ENCODE measurements at places on chromosomes 12 and 14. TPM values are rescaled to one million over a fixed set of nuclear protein-coding genes. Genes with fewer than 3 reads are reported as not detected.

CCDC197 gene
- total RNA-seq, result not detected

UBE2N gene
- total RNA-seq, result 53.0 TPM

ASB8 gene
- 14.2 TPM for total RNA-seq

GRIP1 gene
- not detected for total RNA-seq

ZNF140 gene
- 36.0 TPM for total RNA-seq

CLECL1 gene
- not detected for total RNA-seq

TCTN2 gene
- total RNA-seq, result 11.0 TPM

GSG1 gene
- not detected for total RNA-seq

TMTC2 gene
- total RNA-seq, result 15.9 TPM

SMARCD1 gene
- total RNA-seq, result 15.1 TPM

TCL1B gene
- not detected for total RNA-seq

BCL11B gene
- total RNA-seq, result under 0.01 TPM

MOK gene
- total RNA-seq, result 6.6 TPM

GYS2 gene
- not detected for total RNA-seq

GLS2 gene
- 0.16 TPM for total RNA-seq

ZBTB42 gene
- 2.2 TPM for total RNA-seq

CIDEB gene
- 1.3 TPM for total RNA-seq

ACSM4 gene
- total RNA-seq, result not detected

CRY1 gene
- 6.1 TPM for total RNA-seq

ST8SIA1 gene
- 11.3 TPM for total RNA-seq

KRT74 gene
- total RNA-seq, result not detected

GPRC5D gene
- not detected for total RNA-seq

DCN gene
- total RNA-seq, result 3,853 TPM

GDF3 gene
- not detected for total RNA-seq

SMOC1 gene
- 2.0 TPM for total RNA-seq

TAS2R13 gene
- total RNA-seq, result 0.69 TPM

PDZRN4 gene
- total RNA-seq, result not detected

LEMD3 gene
- total RNA-seq, result 16.2 TPM

ETFRF1 gene
- total RNA-seq, result 21.8 TPM

LHX5 gene
- not detected for total RNA-seq

MLF2 gene
- 95.8 TPM for total RNA-seq

FAM90A1 gene
- total RNA-seq, result not detected

PA2G4 gene
- total RNA-seq, result 108 TPM

TAS2R42 gene
- total RNA-seq, result not detected

GALNT16 gene
- 0.32 TPM for total RNA-seq

GZMB gene
- total RNA-seq, result not detected

CMKLR1 gene
- not detected for total RNA-seq

SDR9C7 gene
- total RNA-seq, result not detected

UBR7 gene
- 51.4 TPM for total RNA-seq

ZNF10 gene
- total RNA-seq, result 7.7 TPM

RNF212B gene
- not detected for total RNA-seq

FOXN3 gene
- total RNA-seq, result 14.2 TPM

IFI27L1 gene
- 18.1 TPM for total RNA-seq

CLEC1A gene
- not detected for total RNA-seq

KIF5A gene
- total RNA-seq, result 0.60 TPM

TUNAR gene
- not detected for total RNA-seq

TEP1 gene
- total RNA-seq, result 12.0 TPM

RNASE11 gene
- not detected for total RNA-seq

DPY19L2 gene
- 4.8 TPM for total RNA-seq

MEG3 gene
- 226 TPM for total RNA-seq

VDR gene
- 3.8 TPM for total RNA-seq

TESPA1 gene
- not detected for total RNA-seq
